ENCODE measurements at places on chromosomes 11 and 22.
A peak's percentile ranks its signal among the peaks of the same experiment; 100 is the strongest.

- H3K27me3 ChIP-seq: no peaks in the 10 kb centered on the region
- no peaks in the 10 kb centered on the region for H3K36me3 ChIP-seq
- no peak overlapping the region for H3K27ac ChIP-seq
- H3K4me3 ChIP-seq: no peak overlapping the region
- DNase-seq: no peak
These were observed 16.4 kb upstream of the OR6M1 start for GRCh38 chr11:123822599-123822998.

GRCh38 chr22:35914665-35915476, 113.8 kb downstream of the RBFOX2 start:
- H3K4me3 ChIP-seq: peak overlapping the region; percentile 87
- H3K27ac ChIP-seq: peak overlapping the region; percentile 81
- H3K27me3 ChIP-seq: no peaks in the 10 kb centered on the region
- H3K4me1 ChIP-seq: peaks cover 87% of the 10 kb centered on the region
- peak; percentile 85 for DNase-seq

GRCh38 chr11:17244046-17244445, 32.5 kb upstream of the NUCB2 start:
- H3K4me3 ChIP-seq: no peak overlapping the region
- H3K4me1 ChIP-seq: no peaks in the 10 kb centered on the region
- H3K36me3 ChIP-seq: no peaks in the 10 kb centered on the region
- no peak overlapping the region for H3K27ac ChIP-seq
- DNase-seq: no peak
- peaks cover 4% of the 10 kb centered on the region for H3K27me3 ChIP-seq

DNA sequence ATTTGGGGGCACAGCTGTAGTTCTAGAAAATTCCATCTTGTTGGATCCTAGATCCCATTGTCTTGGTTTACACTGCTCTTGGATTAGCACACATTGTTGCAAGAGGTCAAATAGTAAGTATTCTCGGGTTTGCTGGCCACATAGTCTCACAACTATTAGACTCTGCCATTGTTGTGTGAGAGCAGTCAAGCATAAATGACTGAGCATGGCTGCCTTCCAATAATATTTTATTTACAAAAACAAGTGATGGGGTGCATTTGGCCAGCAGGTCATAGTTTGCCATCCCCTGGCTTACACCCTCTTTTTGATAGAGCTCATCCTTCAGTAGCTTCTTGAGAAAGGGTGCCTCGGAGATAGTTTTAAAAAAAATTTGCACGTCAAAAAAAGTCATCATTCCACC, 77.9 kb upstream of the ALX4 start:
- no peak overlapping the region for H3K4me3 ChIP-seq
- no peaks in the 10 kb centered on the region for H3K36me3 ChIP-seq
- DNase-seq: no peak
- H3K27me3 ChIP-seq: peaks cover 29% of the 10 kb centered on the region
- no peak overlapping the region for H3K27ac ChIP-seq
- H3K4me1 ChIP-seq: no peaks in the 10 kb centered on the region

- no peak overlapping the region for H3K4me3 ChIP-seq
- H3K27me3 ChIP-seq: peaks cover 3% of the 10 kb centered on the region
- H3K4me1 ChIP-seq: peaks cover 12% of the 10 kb centered on the region
- H3K27ac ChIP-seq: no peak overlapping the region
These were observed 535.0 kb downstream of the TBC1D22A start for GRCh38 chr22:47297261-47298016.

- no peaks in the 10 kb centered on the region for H3K27me3 ChIP-seq
- H3K36me3 ChIP-seq: no peaks in the 10 kb centered on the region
- H3K4me1 ChIP-seq: peaks cover 67% of the 10 kb centered on the region
These were observed 228.2 kb upstream of the DDI1 start for GRCh38 chr11:103808252-103808651.

Data from HFFc6 (cell line).